ENCODE measurements at places on chromosomes 2 and 18. TPM values are rescaled to one million over a fixed set of nuclear protein-coding genes. Genes with fewer than 3 reads are reported as not detected.

DNA sequence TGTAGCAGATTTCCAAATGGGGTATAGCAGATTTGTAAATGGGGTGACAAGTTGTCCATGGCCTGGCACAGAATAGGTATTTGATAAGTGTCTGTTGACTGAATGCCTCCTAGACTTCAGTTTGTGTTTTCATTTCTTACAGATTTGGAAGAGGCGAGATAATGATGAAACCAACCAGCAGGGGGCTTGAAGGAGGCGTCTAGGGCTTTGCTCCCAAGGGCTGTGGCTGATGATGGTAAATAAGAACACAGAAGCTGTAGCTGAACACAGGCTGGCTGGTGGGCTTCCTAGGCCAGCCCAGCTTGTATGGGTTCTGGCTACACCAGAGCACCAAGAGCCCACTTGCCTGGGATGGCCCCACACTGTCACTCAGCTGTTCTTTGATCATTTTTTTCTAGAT is 19.4 kb downstream of the SFTPB start:
- DNase-seq = no peak

DNA sequence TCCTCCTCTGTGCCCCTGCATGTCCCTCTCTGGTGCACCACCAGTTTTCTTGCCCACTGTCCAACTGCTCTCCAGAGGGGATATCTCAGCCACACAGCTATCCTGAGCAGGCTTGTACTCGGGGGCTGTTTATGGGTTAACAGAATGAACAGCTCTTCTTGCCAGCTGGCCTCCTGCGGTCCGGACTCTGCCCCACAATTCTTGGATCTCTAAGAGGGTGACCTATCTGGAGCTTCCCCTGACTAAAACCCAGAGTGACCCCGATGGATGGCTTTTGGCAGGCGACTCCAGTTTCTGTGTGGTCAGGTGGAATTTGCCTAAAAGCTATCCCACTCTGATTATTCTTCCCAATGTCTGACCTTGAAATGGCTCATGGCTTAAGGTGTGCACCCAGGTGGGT is 9.1 kb downstream of the SOWAHC start:
- DNase-seq = no peak

The LYPD1 gene
- 99.7 TPM for polyA plus RNA-seq

DNA sequence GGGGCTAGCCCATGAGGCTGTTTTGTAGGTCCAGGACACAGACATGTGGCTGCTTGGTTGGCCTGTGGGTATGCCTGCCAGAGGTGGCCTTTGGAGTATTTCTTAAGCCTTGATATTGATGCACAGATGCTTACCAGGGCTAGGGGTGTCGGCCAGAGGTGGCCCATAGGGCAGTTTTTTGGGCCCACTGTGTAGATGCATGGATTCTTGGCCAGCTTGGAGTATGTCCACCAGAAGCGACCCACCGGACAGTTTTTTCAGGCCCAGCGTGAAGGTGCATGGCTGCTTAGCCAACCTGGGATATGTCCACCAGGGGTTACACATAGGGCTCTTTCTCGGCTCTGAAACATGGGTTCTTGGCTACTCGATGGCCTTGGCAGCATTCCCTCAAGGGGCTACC is 1199.1 kb downstream of the CNTNAP5 start:
- no peak for DNase-seq

The CCDC102B gene
- polyA plus RNA-seq = 7.8 TPM

The NUP35 gene
- 28.8 TPM for polyA plus RNA-seq

GRCh38 chr2:179226203-179226960 is 38.2 kb downstream of the SESTD1 start:
- no peak for DNase-seq

GRCh38 chr2:6944555-6944954 is 27.3 kb downstream of the RNF144A start:
- DNase-seq = no peak

- DNase-seq = no peak
Observed at GRCh38 chr18:79511271-79511670, 115.5 kb downstream of the NFATC1 start.

The ANKRD30B gene
- 0.49 TPM for polyA plus RNA-seq

- no peak for DNase-seq
Observed at GRCh38 chr2:119431976-119432850, 559 bp downstream of the TMEM37 start.

DNA sequence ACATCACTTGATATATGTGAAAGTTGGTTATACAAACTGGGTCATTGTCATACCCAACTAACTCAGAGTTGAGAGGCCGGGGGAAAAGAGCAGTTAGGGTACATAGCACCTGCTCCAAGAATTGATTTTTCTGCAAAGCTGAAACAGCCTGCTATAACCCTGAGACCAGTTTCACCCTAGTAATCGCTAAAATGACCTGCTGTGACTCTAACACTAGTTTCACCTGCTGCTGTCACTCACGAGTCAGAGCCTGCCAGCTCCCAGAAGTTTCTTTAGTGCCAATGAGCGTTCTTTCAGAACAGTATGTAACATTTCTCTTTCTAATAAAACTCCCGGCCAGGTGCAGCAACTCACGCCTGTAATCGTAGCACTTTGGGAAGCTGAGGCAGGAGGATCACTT is 28.0 kb downstream of the SRSF7 start:
- no peak for DNase-seq

Measured in right renal pelvis (tissue), 4 donors.